ENCODE measurements at places on chromosomes 13 and 19.
A peak's percentile ranks its signal among the peaks of the same experiment; 100 is the strongest.

- DNase-seq, result no peak
Observed at GRCh38 chr13:46906405-46906804, 9.6 kb upstream of the HTR2A start.

- DNase-seq, result no peak
Observed at GRCh38 chr19:10114651-10115391, 3.3 kb downstream of the P2RY11 start.

GRCh38 chr19:4671185-4671851 lies 1.2 kb upstream of the MYDGF start:
- no peak for DNase-seq

- no peak for DNase-seq
Observed at GRCh38 chr19:18294467-18294864, 13.0 kb upstream of the JUND start.

DNA sequence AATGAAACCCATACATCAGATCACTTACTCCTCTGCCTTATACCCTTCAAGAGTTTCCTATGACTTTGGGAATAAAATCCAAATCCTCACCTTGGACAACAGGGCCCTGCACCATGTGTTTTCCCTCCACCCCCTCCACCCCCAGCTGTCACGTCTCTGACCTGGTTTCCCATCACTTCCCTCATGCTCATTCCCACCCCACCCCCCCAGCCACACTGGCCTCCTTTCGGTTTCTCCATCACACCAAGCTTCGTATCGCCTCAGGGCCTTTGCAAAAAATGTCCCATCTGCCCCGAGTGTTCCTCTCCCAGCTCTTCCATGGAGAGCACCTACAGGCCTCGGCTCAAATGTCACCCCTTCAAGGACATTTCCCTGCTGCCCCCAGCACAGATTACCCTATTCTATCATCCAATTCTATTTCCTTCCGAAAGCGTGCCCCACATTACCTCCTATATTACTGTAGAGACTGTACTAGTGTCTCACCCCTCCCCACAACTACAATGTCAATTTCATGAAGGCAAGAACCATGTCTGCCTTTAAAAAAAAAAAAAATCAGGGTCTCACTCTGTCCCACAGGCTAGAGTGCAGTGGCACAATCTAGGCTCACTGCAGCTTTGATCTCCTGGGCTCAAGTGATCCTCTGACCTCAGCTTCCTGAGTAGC lies 16.8 kb upstream of the FFAR2 start:
- no peak for DNase-seq

DNA sequence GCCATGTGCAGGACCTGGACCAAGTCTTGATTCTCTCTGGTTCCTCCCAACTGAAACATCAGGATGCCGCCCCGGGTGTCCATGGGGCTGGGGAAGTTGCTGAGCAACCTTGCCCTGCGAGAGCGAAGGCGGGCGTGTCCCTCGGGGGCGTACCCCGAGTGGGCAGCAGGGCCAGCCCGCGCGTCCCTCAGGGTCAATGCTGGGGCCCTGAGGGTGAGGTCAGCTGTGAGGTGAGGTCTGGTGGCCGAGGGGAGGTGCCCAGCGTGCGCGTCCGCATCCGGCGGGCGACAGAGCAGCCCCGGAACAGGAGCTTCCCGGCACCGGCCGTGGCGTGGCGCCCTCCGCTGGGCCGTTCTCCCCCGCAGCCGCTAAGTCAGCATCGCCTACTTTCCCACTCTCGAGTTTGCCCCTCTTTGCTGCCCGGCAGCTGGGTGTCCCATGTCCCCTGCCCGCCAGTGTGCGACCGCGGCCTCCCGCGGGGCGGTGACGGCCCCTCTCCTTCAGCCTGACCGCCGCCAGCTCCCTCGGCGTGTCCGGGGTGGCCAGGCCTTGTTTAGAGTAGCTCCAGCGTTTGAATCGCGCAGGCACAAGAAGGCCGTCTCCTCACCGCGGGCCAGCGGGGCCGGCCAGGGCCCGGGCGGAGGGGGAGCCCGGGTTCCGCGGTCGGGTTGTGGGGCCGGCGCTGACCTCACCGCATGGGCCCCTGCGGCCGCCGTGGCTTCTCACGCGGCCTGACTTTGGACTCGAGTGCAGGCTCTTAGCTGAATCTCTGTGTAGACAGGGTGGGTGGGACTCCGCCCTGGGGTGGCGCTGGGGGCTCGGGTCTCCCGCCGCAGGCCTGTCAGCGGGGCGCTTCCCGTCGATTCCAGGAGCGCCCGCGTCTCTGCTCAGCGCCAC lies 33.0 kb downstream of the GJA3 start:
- no peak for DNase-seq

GRCh38 chr19:13060964-13061927 lies 41.4 kb downstream of the LYL1 start:
- peak; percentile 80 for DNase-seq

DNA sequence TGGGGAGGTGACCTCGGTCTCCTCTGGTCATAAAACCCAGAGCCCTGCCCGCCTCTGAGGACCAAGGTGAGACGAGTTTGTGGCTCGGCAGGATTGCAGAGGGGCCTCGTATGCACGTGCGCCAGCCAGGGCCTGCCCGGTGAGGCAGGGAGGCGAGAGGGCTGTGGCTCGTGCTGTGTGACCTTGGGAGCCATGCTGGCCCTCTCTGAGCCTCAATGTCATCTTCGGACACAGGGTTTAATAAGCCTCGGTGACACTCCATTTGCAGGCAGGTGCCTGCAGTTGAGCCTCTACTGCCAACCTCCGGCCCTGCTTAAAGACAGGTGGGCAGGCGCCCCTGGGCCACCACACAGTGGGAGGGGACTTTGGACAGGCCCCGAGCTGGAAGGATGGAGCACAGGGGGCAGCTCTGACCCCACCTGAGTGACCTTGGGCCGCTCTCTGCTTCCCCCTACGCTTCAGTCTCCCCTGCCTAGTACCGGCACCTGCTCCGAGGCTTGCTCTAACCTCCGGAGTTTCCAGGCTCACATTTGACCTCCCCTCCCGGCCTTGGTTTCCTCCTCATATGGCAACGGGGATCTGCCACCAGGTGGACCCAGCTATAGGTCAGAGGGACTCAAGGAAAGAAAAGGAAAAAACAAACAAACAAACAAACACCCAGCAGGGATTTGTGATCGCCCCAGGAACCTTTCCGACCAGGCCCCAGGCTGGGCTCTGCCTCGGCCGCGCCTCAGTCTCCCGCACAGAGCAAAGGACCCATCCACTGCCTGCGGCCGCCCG lies 3.1 kb downstream of the ZBTB7A start:
- DNase-seq, result no peak

DNA sequence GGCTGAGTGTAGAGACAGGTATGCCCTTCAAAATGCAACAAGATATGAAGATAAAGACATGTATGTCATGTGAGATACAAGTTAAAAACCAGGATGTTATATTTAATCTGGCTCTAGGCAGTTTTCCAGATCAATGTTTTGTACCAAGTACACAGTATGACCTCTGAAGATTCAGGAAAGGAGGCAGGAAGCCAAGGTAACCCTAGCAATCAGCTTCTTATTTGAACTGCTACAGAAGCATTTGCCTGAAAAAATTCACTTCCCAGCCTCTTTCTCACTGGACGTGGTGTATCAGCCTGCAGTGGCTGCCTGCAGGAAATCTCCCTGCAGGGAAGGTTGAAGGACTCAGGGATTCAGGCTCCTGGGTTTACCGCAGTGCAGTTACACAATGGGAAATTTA lies 24.1 kb downstream of the OLFM4 start:
- DNase-seq, result no peak

DNA sequence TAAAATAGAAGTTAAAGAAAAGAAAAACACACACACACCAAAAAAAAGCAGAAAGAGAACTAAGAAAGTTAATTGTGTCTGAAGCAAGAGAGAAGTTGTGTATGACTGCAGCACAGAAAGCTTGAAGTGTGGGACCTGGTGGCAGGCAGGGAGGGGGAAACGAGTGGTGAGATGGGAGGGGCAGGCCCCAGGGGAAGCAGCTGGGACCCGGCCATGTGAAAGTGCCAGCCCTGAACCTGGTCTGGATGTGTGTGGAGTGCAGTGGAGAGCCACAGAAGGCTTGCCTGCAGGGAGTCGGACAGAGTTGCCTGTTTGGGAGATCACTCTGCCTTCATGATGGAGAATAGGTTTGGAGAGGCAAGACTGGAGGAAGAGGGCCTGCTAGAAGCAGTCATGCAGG lies 199.0 kb downstream of the GGACT start:
- DNase-seq, result no peak

DNA sequence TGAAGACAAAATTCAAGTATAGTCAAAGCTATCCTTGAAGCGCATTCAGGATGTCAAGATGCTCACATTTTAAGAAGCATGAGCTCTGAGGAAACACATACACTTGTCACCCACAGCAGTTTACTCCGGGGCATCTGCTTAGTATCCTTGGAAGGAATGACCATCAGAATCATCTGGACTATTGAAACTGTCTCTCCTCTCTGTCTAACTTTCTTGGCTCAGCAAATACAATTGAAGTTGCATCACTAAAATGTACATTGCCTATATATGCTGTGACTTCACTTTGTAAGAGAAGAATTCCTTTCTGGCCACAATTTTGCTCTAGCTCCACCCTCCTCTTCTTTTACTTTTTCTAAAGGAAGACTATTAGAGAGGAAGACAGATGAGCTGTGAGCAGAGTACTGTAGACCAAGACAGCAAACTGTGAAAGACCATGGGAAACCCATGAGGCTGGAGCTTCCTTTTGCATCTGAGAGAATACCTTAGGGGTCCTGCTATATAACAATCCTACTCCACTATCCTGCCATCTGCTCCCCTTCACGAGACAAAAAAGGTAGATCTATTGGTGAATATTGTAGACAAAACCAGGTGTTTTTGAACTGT lies 906.3 kb downstream of the PCDH9 start:
- no peak for DNase-seq

DNA sequence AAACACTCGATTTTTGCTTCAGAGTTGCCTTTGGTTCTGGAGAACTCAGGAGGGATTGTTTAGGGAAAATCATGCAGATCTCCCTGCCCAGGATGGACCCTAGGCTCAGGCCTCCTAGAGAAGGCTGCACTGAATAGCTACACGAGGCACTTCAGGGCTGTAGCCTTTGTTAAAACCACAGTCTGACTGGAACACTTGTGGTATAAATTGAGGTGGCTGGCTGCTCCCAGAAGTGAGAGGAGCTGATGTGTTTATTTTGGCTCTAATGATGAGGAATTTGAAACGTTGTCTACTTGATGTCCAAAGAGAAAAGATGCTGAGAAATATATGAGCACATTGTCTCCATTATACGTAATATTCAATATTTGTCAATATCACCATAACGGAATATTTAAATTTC lies 762.1 kb upstream of the ARGLU1 start:
- no peak for DNase-seq

GRCh38 chr13:111398196-111398595 lies 77.8 kb downstream of the TEX29 start:
- DNase-seq, result no peak

DNA sequence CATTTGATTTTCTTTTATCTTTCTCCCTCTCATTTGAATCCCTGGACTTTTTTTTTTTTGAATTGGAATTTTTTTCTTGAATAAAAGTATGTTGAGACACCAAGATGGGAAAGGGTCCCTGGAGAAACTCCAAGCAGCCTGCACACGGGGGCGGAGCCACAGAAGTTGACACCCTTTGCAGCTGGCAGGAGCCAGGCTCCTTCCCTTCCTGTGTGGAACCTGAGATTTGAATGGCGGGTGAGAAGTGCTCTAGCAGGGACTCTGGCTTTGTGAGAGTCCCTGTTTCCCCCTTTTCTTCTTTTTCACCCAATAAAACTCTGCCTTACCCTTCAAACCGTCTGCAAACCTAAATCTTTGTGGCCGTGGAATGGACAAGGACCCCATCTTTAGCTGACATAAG lies 1381.0 kb upstream of the MIR17HG start:
- DNase-seq, result no peak

GRCh38 chr19:6866741-6867151 lies 20.6 kb upstream of the ADGRE1 start:
- no peak for DNase-seq

GRCh38 chr19:51727349-51727880 lies 3.6 kb upstream of the HAS1 start:
- DNase-seq, result no peak

- DNase-seq, result no peak
Observed at GRCh38 chr19:3499738-3500428, 591 bp downstream of the DOHH start.

- peak; percentile 25 for DNase-seq
Observed at GRCh38 chr19:55400281-55401087, 7.1 kb downstream of the UBE2S start.

- no peak for DNase-seq
Observed at GRCh38 chr19:46390866-46391265, 22.5 kb downstream of the CCDC8 start.

GRCh38 chr19:49113762-49114629 lies at the start of gene LIN7B:
Gene LIN7B (plus strand): TSS chr19:49114370. CDS start chr19:49114405, 35 bp downstream.
- DNase-seq, result peak; percentile 85

- DNase-seq, result peak; percentile 59
Observed at GRCh38 chr19:38527466-38528136, 90.2 kb downstream of the MAP4K1 start.

- no peak for DNase-seq
Observed at GRCh38 chr13:32491028-32491427, 47.6 kb downstream of the N4BP2L2 start.

- DNase-seq, result no peak
Observed at GRCh38 chr13:44189085-44189484, 184.5 kb upstream of the SERP2 start.

DNA sequence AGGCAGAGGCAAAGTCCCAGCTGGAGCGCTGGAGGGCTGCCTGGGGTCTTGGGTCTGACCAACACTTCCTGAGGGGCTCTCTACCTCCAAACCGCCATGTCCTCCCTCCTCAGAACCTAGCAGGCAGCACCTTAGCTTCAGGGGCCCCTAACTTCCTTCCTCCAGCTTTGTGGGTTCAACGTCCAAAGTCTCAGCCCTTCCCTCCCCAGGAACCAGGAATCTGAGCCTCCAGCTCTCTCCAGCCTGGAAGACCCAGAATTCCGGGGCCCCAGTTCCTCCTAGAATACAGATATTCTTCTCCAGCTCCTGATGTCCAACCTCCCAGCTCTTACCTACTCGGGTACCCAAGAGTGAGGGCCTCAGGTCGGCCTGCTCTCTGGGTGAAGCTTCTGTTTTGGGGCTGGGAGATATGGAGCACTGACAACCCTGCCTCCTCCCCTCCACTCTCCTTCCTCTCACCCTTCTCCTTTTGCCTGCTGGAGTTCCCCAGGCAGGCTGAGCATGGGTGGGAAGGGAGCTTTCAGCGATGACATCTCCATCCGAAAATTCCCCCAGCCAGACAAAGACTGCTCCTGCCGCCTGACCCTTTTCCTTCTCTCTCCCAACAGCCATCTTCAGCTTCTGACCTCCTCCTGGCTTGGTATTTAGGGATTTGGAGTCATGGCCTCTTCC lies 3.5 kb downstream of the TMEM150B start:
- no peak for DNase-seq

DNA sequence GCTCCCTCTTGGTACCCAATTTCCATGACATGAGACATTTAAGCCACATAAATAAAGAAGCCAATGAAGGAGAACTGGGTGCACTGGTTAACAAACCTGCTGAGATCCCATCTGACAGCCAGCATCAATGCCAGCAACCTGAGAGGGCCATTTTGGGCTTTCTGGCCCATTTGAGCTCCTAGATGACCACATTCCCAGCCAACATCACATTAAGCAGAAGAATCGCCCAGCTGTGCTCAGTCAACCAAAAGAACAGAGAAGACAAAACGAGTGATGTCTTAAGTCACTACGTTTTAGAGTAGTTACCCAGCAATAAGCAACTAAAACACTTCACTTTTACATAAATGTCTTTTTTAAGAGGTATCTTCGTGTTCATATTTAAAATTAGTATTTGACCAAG lies 21.9 kb downstream of the LCP1 start:
- DNase-seq, result no peak

- DNase-seq, result no peak
Observed at GRCh38 chr19:57867868-57868492, 18.3 kb downstream of the ZNF587 start.

GRCh38 chr13:95044452-95045205 lies 256.6 kb downstream of the ABCC4 start:
- no peak for DNase-seq
